Natural killer cell treated with Interleukin-12 subunit alpha and Interleukin-12 subunit beta and Interleukin-15 and Interleukin-18, amount 100 ng/mL, for 72 hours (primary cell): ENCODE measurements at places on chromosomes 12 and 14. TPM values are rescaled to one million over a fixed set of nuclear protein-coding genes. Genes with fewer than 3 reads are reported as not detected.
A peak's percentile ranks its signal among the peaks of the same experiment; 100 is the strongest.

The CLEC2A gene
- total RNA-seq = not detected

The DPY19L2 gene
- 0.64 TPM for total RNA-seq

The MYO1H gene
- total RNA-seq = not detected

The ZDHHC22 gene
- not detected for total RNA-seq

The TGM1 gene
- total RNA-seq = 2.5 TPM

The PMCH gene
- not detected for total RNA-seq

The DPF3 gene
- 11.8 TPM for total RNA-seq

The KCNA5 gene
- not detected for total RNA-seq

GRCh38 chr12:131919366-131920156, 9.5 kb upstream of the PUS1 start:
- no peaks in the 10 kb centered on the region for H3K36me3 ChIP-seq
- no peak overlapping the region for H3K4me3 ChIP-seq
- no peak overlapping the region for H3K27ac ChIP-seq
- no peaks in the 10 kb centered on the region for H3K4me1 ChIP-seq

- no peaks in the 10 kb centered on the region for H3K36me3 ChIP-seq
- H3K4me1 ChIP-seq = peaks cover 5% of the 10 kb centered on the region
- no peaks in the 10 kb centered on the region for H3K27me3 ChIP-seq
- no peak for DNase-seq
- no peak overlapping the region for H3K27ac ChIP-seq
These were observed 145.8 kb downstream of the BICD1 start for GRCh38 chr12:32252199-32253073.

- peaks cover 3% of the 10 kb centered on the region for H3K4me1 ChIP-seq
- no peaks in the 10 kb centered on the region for H3K36me3 ChIP-seq
- no peaks in the 10 kb centered on the region for H3K27me3 ChIP-seq
- no peak overlapping the region for H3K4me3 ChIP-seq
- peak overlapping the region; percentile 76 for H3K27ac ChIP-seq
These were observed 22.4 kb downstream of the ARG2 start for GRCh38 chr14:67641902-67642749.

DNA sequence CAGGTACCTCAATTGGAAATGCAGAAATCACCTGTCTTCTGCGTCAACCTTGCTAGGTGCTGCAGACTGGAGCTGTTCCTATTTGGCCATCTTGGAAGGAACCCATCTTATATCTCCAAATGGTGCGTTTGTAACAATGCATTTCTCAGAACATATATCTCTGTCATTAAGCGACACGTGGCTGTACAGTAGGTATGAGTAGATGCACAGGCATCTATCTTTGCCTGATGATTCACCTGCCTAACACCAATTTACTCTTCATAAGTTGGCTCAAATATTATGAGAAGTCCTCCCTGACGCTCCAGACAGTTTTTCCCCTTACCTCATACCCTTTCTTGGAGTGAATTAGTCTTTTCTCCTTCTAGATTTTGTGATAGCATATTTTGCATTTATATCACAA, 44.2 kb downstream of the GPR137C start:
- peaks cover 15% of the 10 kb centered on the region for H3K27me3 ChIP-seq
- H3K4me3 ChIP-seq = no peak overlapping the region
- no peak for DNase-seq
- peaks cover 19% of the 10 kb centered on the region for H3K36me3 ChIP-seq

DNA sequence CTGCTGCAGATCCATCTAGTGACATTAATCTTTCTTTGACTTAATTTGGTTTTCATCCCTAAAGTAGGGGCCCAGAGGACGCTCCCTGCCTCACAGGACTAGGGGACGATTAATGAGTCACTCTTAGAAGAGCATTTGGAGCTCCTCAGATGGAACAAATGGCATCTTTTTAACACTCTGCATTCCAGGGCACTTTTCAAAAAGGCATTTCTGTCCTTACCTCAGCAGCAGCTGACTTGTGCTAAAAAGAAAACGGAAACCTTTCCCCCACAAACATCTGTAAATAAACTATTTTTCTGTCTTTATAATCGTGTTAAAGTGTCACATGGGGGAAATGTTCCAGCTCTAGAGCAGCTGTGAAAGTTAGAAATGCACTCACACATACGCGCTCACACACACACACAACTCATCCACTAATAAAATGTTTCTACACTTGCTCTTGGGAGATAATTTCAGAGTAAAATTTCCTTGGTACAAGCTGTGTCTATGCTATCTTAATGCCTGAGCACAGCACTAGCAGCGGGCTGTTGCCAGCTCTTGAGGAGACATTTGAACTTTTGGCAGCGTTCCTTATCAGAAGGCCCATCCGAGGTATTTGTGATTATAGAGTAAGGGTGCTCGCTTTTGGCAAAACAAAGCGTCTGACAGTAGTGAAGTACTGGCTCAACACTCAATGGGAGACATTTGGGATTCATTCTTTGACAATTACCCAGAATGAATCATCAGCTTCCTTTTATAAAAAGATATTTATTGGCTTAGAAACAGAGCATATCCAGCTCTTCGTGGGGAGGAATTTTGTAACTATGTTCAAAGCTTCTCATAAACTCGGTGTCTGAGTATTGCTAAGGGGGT, 141.3 kb downstream of the PLXNC1 start:
- no peak for DNase-seq
- no peak overlapping the region for H3K4me3 ChIP-seq
- no peak overlapping the region for H3K27ac ChIP-seq

- no peaks in the 10 kb centered on the region for H3K27me3 ChIP-seq
- no peak for DNase-seq
- H3K4me3 ChIP-seq = no peak overlapping the region
These were observed 19.7 kb upstream of the PLEKHD1 start for GRCh38 chr14:69464829-69465228.

DNA sequence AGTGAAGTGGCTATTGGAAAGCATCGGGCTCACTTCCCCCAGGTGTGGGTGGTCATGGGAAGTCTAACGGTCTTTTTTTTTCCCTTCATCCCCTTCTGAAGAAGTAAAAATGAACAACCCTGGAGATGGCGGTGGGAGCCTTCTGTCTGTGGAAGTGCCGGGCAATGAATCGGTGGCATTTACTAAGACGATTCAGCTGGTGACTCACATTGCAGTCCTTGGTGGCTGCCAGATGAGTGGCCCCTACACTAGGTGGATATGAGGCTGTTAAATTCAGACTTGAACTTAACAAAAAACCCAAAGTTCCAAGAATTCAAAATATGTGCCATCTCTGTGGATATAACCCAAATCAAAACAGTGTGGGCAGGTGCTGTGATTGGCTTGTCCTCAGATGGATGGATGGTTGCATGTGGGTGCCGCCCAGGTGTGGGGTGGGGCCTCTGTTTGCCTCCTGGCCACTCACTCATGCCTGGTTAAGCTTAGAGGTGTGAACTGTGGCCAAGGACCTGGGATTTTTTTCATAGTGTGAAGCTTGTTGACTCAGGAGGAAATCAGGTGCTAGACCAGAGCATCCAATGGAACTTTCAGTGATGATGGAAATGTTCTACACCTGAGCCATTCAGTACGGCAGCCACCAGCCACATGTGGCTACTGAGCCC, 176.7 kb upstream of the NOS1 start:
- H3K27me3 ChIP-seq = peaks cover 7% of the 10 kb centered on the region
- H3K4me3 ChIP-seq = no peak overlapping the region
- H3K36me3 ChIP-seq = no peaks in the 10 kb centered on the region
- H3K4me1 ChIP-seq = no peaks in the 10 kb centered on the region
- no peak for DNase-seq

- no peak for DNase-seq
- no peaks in the 10 kb centered on the region for H3K4me1 ChIP-seq
- peaks cover 13% of the 10 kb centered on the region for H3K27me3 ChIP-seq
- H3K27ac ChIP-seq = no peak overlapping the region
- H3K4me3 ChIP-seq = no peak overlapping the region
- H3K36me3 ChIP-seq = no peaks in the 10 kb centered on the region
These were observed 48.5 kb downstream of the SVOP start for GRCh38 chr12:108972358-108972757.

GRCh38 chr14:77265561-77266335, 5.3 kb downstream of the NGB start:
- no peak overlapping the region for H3K27ac ChIP-seq
- no peak for DNase-seq
- no peak overlapping the region for H3K4me3 ChIP-seq
- H3K27me3 ChIP-seq = peaks cover 40% of the 10 kb centered on the region

- no peak overlapping the region for H3K4me3 ChIP-seq
- H3K4me1 ChIP-seq = peaks cover 4% of the 10 kb centered on the region
- no peak for DNase-seq
These were observed 57.3 kb upstream of the ELK3 start for GRCh38 chr12:96136725-96137378.

DNA sequence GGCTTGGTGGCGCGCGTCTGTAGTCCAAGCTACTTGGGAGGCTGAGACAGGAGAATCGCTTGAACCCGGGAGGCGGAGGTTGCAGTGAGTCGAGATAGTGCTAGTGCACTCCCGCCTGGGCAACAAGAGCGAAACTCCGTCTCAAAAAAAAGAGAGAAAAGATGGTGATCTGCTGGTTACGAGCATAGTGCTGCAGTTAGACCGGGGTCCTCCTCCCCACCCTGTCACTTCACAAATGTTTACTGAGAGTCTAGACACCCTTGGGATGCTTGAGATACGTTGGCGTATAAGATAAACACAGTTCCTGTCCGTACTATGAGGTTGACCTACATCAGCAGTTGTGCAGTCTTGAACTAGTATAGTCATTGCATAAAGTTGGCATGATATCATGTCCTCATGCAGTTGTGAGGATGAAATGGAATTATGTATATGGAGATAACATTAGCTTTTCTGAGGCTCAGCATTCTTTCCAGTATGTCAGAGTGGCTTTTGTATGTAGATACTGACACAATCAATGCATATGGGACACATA, 787 bp downstream of the ACAD10 start:
- H3K4me3 ChIP-seq = peak overlapping the region; percentile 95
- H3K27ac ChIP-seq = peak overlapping the region; percentile 97
- H3K4me1 ChIP-seq = peaks cover 26% of the 10 kb centered on the region
- H3K27me3 ChIP-seq = no peaks in the 10 kb centered on the region
- no peak for DNase-seq

DNA sequence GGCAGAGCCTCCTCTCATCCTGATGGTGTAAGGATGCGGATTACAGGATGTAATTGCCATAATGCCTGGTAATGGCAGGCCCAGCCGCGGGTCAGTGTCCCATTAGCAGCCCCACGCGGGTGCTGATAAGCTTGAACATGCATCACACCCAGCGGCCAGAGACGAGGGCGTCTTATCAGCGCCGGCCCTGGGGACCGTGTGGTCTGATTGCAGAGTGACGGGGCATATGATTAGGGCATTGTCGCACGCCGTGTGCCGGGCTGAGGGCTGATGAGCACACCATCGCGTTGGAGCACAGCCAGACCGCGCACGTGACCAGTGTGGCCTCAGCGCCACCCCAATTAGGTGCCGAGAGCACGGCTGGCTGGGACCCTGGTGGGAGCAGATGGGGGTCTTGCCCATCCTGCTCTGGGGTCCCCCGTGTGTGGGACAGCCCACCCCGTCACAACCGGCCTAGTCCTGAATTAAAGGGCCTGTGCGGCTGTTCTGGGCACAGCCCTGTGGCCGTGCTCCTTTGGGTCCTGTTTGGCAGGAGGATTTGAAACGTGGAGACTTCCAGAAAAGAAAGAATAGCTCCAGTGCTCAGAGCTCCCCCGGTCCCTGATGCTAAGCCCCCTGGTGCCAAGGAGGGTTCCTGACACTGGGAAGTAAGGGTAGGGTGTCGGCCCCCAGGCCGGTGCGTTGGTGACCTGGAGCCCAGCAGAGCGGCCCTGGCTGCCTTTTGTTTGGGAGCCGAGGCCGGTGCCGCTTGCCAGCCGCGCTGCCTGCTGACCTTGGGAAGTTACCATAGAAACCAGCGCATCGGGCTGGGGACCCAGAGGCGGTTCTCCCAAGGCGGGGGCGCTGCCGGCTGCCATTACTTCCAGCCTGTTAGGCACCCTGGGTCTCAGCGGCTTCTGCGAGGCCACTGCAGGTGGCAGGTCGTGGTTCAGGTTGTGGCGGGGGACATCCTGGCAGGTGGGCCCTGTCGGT, 20.7 kb downstream of the KIF26A start:
- H3K4me1 ChIP-seq = no peaks in the 10 kb centered on the region
- no peak overlapping the region for H3K27ac ChIP-seq
- H3K36me3 ChIP-seq = no peaks in the 10 kb centered on the region

DNA sequence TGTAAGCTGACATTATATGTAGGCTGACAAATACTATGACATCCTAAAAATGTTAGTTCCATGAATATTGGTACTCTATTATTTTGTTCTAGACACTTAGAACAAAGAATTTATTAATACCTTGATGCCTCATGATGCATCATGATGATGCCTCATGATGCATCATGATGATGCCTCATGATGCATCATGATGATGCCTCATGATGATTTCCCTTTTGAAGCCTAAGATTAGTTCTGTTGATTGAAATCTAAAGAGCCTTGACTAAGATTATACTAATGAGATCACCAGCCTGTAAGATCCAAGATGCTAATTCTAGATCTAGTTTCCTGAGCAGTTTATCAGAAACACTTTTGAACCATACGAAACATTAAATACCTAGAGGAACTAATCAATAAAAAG, 4.6 kb upstream of the CEP128 start:
- peaks cover 20% of the 10 kb centered on the region for H3K4me1 ChIP-seq
- H3K27ac ChIP-seq = no peak overlapping the region
- peaks cover 24% of the 10 kb centered on the region for H3K27me3 ChIP-seq
- no peaks in the 10 kb centered on the region for H3K36me3 ChIP-seq

DNA sequence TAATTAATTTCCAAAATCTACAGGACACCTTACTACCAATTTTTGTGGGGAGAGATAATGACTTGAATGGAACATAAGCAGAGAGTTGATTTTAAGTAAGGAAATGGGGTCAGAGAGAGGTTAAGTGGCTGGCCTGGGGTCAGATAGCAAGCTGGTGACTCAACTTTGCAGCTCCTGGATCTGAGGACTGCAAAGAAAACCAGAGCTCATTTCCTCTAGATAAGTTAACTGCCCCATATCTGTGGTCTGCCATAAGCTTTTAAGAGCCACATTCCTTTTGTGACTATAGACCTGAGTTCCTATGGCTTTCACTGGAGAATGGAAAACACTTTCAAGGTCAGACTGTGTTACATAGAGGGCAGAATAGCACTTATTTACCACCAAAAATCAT, 201.2 kb upstream of the PRICKLE1 start:
- no peak for DNase-seq
- H3K4me3 ChIP-seq = no peak overlapping the region
- H3K27ac ChIP-seq = no peak overlapping the region
- H3K4me1 ChIP-seq = no peaks in the 10 kb centered on the region
- no peaks in the 10 kb centered on the region for H3K36me3 ChIP-seq
- H3K27me3 ChIP-seq = no peaks in the 10 kb centered on the region

- no peaks in the 10 kb centered on the region for H3K4me1 ChIP-seq
- no peaks in the 10 kb centered on the region for H3K36me3 ChIP-seq
- DNase-seq = no peak
- H3K27me3 ChIP-seq = peaks cover 8% of the 10 kb centered on the region
- H3K4me3 ChIP-seq = no peak overlapping the region
These were observed 665.9 kb downstream of the BCL11B start for GRCh38 chr14:98606041-98606640.

GRCh38 chr14:72810201-72810600, 83.7 kb downstream of the DPF3 start:
- peaks cover 14% of the 10 kb centered on the region for H3K4me1 ChIP-seq
- H3K4me3 ChIP-seq = peak overlapping the region; percentile 74
- no peaks in the 10 kb centered on the region for H3K27me3 ChIP-seq
- peak; percentile 56 for DNase-seq
- H3K27ac ChIP-seq = peak overlapping the region; percentile 48

GRCh38 chr12:27176765-27177164, 67.3 kb upstream of the STK38L start:
- no peak overlapping the region for H3K27ac ChIP-seq
- H3K36me3 ChIP-seq = no peaks in the 10 kb centered on the region
